Hematopoietic multipotent progenitor cell treated with erythropoietin and hydrocortisone succinate and interleukin-3 and kit ligand, for 6 days (in vitro differentiated cells): ENCODE measurements at places on chromosomes 16 and 17.

DNA sequence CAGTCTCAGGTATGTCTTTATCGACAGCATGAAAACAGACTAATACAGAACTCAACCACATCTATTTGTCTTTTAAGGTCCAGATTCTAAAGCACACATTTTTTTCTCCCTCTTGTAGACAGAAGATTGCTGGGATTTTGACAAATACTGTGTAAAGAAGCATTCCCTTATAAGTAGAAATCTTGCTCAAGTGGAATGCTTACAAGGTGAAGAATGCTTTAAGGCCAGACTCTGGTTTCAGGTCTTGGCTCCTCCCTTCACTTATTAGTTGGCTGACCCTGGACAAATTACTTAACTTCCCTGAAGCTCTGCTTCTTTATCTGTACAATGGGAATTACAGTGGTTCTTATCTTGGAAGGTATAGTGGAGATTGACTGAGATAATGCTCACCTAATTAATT lies 242.3 kb upstream of the IRX5 start:
- no peak for DNase-seq

DNA sequence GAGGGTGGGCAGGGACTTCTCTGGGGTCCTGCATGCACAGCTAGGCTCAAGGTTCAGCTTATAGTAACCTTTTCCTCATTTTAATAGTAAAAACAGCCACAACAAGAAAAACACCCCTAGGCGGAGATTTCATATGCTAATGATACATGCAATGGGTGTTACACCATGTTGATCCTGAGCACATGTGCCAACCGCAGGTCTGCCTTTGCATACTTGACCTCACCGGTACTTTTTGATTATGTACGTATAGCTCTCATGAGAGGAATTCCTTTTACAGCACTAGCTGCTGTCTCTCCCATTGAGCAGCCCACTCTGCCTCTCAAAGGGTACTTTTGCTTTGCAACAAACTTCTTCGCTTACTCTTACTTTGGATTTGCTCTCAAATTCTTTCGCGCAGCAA lies 1.9 kb downstream of the KRTAP4-8 start:
- DNase-seq = no peak

- DNase-seq = no peak
These were observed 8.4 kb upstream of the PRR29 start for GRCh38 chr17:63989622-63990345.

DNA sequence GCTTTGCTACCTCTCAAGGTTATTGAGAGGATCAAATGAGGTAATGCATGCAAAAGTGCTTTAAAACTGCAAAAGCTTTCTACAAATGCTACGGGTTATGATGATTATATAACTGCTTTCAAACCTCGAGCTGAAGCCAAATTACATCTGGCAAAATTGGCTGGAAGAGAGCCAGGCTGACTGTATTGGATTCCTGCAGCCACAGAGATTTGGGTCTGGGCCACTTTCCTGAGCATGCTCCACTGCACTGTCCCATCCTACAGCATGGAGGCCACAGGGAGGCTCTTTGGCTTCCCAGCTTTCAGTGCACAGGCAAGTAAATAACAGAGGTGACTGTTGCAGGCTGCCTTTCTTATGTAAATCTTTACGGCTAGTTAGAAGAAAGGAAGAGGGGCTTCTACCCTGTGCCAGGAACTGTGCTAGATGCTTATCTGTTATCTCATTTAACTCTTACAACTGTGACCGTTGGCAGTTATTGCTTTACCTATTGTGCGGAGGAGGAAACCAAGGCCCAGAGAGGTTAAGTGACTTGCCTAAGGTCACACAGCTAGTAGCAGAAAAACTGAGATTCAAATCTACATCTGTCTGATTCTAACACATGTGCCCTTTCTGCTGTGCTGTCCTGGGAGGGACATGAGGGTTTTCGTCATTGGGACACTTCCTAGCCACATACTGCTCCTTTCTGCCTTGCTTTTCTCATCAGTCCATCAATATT lies 121.8 kb downstream of the SPACA3 start:
- no peak for DNase-seq

GRCh38 chr16:53752560-53752959 lies 48.6 kb downstream of the FTO start:
- no peak for DNase-seq

GRCh38 chr17:74972973-74973328 lies 392 bp upstream of the HID1 start:
- DNase-seq = no peak

- DNase-seq = no peak
These were observed 47.9 kb downstream of the SETD6 start for GRCh38 chr16:58563235-58563634.
